CD8-positive, alpha-beta T cell (primary cell): ENCODE measurements at places on chromosomes 13 and 19.

GRCh38 chr13:35593651-35594050 lies 117.2 kb upstream of the MAB21L1 start:
- no peak for DNase-seq

- DNase-seq: no peak
Observed at GRCh38 chr19:46798713-46799112, 10.3 kb upstream of the SLC1A5 start.

GRCh38 chr13:21124852-21125251 lies 51.5 kb downstream of the SKA3 start:
- no peak for DNase-seq

DNA sequence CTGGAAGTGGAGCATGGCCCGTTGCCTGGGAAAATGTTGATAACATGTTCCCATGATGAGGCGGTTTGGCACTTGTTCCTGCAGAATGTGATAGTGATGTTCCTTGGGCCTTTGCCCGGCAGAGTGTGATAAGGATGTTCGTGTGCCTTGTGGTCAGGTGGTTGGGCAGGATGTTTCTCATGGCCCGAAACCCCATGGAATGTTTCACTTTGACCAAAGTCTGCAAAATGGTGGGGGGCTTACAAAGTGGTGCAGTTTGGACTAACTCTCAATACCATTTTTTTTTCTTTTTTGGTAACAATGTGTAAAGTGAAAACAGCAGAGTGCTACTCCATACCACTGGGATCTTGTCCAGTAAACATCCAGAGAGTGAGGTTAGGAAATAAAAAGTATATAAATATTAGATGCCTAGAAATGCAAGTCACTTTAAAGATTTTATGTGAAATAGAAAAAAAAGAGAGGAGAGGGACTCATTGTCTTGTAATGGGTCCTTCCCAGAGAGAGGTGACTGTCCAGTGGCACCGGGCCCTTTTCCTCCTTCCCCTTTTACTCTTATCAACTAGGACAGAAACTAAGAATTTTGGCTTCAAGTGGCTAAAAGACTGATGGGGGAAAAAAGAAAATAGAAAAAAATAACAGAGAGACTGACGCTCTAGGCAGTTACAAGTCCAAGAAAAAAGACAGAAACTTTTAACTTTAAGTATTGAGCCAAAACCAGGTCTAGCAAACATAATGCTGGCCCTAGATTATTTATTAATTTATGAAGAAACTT lies 5.7 kb downstream of the FPR3 start:
- no peak for DNase-seq

DNA sequence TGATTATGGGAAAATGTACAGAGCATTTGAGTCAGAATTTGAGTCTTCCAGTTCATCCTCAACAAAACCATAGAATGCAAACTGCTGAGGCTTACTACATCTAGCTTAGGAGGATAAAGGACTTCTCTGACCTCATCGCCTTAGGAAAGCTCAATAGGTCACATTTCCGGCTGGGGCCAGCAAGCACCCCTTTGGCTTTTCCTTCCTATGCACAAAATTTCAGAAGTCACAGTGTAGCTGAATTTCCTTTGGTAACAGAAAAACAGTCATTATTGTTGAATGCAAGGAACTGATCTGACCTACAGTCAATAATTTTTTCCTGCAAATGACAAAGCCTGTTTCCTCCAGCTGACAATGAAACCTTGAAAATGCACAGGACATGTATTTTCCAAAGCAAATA lies 32.8 kb upstream of the LRCH1 start:
- DNase-seq: no peak

DNA sequence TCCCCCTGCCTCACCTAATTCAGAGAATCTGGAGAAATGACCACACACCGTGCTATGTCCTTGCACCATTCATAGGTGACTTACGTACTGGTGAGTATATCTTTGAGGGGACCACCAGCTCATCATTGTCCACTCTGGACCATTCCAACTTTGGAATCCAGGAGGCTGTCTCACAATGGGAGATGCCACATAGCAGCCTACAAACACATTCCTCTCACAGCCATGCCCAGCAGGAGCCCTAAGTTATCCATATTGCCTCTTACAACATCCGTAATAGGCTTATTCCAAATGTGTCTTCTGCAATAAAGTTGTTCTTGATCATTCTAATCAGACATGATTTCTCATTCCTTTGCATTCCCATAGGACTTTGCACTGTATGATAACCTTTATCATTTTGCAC lies 436.7 kb downstream of the EFNB2 start:
- DNase-seq: no peak

DNA sequence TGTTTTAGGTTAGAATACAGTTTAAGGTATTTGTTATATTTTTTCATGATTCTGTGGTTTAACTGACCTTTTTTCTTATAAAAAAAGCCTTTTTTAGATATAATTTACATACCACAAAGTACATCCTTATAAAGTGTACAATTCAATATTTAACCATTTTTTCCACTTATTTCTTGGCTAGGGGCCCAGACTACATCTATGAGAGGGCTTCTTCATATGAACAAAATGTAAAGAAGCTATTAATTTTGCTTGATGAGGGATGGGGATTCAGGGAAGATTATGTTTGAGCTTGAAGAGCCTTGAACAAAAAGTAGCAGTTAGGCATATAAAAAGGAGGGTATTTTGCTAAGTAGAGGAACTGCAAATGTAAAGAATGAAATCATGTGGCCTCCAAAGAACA lies 2.2 kb downstream of the CCDC122 start:
- no peak for DNase-seq
